ENCODE measurements at places on chromosomes 5 and 9.

- DNase-seq = no peak
These were observed 199.3 kb downstream of the C9orf152 start for GRCh38 chr9:110008663-110009062.

DNA sequence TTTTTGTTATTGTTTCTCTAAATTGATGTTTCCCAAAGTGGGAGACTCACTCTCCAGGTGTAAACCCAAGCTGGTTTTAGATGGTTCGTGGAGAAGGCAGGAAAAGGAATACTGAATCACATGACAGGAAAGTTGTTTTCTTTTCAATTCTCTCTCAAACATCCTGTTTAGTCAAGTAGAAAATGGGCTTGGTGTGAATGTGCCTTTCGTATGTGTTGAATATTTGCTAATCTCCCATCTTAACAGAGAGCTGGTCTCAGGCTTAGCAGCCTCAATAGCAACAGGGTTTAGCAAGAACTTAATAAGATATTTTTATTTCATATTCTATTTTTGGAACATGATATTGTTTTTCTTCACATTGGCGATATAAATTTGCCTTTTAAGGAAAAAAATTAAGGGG lies 119.7 kb downstream of the INSYN2B start:
- DNase-seq = no peak

- no peak for DNase-seq
These were observed 64.1 kb upstream of the GOLM1 start for GRCh38 chr9:86163503-86163902.

DNA sequence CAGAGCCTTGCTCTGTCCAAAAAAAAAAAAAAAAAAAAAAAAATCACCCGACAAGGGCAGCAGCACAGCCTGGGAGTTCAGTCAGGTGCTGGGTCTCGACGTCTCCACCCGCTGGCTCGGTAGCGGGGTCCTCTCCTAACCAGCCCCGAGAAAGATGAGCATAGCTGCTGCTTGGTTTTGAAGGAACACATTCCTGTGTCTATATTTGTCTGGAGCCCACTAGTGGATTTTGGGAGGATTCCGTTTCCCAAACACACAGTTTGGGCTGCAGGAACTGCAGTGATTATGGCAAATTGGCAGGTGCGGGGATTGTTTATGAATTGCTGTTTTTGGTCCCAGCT lies 1.2 kb downstream of the OTULINL start:
- DNase-seq = no peak

- DNase-seq = no peak
These were observed 41.0 kb downstream of the CEP120 start for GRCh38 chr5:123382252-123382651.

- DNase-seq = no peak
These were observed 240.7 kb upstream of the NREP start for GRCh38 chr5:111997711-111998110.

DNA sequence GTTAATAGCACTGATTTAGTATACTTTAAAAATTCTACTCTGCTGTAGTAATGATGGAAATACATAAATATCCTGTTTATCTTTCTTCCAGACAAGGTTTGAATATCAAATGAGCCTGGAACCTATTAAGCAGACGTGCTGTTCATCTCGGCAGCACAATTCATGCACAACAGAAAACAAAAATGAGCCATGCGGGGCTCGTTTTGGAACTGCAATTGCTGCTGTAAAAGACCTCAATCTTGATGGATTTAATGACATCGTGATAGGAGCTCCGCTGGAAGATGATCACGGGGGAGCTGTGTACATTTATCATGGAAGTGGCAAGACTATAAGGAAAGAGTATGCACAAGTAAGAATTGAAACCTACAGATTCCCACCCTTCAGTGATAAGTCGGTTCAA lies 79.1 kb upstream of the ITGA2 start:
- DNase-seq = no peak

DNA sequence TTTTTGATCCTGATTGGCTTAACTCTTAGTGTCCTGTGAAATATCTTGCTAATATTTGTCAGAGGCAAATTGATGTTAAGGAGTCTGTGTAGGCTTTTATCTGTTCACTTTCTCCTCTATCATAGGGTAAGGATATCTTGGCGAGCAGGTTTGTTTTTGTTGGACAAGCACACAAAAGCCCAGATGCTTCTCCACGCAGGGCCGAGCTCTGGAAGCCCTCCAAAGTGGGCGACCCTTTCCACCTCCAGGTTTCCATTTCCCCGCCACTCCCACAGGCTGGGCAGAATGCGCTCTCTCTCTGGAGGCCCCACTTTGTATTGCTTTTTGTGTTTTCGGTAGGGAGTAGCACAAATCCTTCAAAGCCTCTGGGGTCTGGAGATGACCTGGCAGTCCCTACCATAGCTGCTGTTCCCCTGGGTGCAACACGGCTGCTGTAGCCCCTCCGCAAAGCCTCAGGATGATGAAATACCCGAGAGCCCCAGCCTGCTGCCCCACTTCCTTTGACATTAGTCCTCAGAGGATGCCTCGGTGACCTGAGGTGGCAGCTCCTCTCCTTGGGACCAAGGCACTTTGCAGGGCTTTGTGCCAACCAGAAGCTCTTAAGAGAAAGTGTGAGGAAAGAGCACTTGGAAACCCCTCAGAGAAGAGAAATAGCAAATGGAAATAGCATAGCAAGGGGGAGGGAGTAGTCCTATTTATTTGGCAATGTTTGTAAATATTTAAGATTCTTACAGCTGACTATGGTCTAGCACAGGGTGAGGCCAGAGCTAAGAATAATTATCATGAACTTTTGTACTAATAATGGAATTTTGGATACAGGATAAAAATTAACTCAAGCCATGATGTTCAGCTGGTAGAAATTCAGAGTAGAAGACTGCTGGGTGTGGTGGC lies 122.8 kb downstream of the ARHGEF28 start:
- no peak for DNase-seq

- DNase-seq = no peak
These were observed 69.2 kb upstream of the MYO10 start for GRCh38 chr5:17005107-17005828.

- peak; percentile 27 for DNase-seq
These were observed 43.1 kb downstream of the NDFIP1 start for GRCh38 chr5:142151436-142152383.
